ENCODE measurements at places on chromosomes 1 and 21.

DNA sequence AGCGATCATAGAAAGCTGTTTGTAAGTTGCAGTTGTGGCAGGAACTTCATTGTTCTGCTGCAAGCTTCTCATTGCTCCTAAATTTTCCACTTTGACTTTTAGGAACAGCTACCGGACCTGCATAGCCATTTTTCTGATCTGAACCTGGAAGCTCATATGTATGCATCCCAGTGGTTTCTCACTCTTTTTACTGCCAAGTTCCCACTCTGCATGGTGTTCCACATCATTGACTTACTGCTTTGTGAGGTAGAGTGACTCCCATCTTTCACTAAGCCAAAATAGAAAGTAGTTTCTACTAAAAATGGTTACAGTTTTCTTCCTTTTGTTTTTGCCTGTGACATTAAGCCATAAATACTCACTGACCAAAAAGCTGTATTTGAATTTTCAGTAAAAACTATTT is 254.2 kb downstream of the GPR52 start:
- no peak for DNase-seq

DNA sequence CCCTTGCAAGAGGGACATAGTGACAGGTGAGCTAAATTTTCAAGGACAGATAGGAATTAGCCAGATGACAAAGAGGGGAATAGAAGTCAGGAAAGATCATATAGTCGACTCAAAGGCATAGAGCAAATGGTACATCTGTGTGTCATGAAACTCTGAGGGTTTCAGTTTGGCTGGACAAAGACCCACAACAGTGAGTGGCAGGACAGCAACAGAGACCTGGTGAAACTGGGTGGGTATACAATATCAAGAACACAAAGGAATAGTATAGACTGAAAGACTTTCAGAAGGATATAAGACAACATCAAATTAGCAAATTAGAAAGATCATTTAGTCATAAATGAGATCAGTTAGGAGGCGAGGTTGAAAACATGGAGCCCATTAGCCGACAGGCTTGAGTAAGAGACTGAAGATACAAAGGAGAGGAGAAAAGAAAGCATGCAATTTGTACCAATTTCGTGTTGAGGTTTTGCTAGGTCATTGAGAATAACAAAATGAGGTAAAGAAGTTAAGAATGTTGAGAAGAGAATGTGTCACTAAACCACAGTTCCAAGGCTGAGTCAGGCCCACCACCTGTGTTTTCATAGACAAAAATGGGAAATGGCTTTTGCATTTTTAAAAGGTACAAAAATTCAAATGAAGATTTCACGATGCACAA is 213.8 kb downstream of the HHIPL2 start:
- DNase-seq: no peak

DNA sequence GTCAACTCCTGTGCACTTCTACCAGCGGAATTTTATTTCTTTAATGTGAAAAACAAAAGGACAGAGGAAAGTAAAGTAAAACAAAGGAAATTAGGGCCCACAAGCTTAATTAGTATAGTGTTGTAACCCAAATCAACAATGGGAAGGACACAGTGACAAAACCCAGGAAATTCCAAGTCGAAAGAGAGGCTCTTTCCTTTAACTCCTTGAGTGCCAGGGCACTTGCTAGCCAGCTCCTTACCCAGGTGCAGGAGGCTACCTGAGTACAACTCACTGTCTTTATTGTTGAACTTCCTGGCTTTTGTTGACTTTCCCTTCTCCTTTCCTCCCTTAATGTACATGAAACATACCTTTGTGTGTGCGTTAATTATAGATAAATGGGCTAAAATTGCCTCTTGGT is 55.0 kb downstream of the PEX14 start:
- DNase-seq: no peak

- no peak for DNase-seq
Observed at GRCh38 chr1:87961992-87962391, 633.3 kb downstream of the LMO4 start.

- no peak for DNase-seq
Observed at GRCh38 chr1:8238141-8239038, 79.5 kb upstream of the SLC45A1 start.

DNA sequence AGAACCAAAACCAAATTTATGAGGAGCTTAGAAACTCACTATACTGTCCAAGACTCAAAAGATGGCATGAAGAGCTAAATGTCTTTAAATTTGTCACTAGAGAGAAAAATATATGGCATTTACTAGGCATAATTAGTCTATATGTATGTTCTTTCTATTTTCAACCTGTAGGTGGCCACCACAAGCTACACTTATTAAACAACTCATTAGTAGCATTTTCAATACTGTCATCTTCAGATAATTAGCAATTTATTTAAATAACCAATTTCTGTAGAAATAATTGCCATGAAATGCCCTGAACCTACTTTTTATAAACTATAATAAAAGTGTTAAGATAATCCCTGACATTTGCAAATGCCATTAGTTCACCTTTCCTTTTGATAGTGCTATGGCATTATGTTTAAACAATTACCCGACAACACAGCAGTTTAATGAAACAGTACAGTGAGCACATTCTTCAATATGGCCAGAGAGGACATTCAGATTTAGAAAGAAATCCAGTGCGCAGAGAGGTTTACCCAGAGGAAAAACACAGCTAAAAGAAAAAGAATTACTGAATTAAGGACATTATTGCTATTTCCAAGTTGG is 522.5 kb downstream of the PTBP2 start:
- no peak for DNase-seq

DNA sequence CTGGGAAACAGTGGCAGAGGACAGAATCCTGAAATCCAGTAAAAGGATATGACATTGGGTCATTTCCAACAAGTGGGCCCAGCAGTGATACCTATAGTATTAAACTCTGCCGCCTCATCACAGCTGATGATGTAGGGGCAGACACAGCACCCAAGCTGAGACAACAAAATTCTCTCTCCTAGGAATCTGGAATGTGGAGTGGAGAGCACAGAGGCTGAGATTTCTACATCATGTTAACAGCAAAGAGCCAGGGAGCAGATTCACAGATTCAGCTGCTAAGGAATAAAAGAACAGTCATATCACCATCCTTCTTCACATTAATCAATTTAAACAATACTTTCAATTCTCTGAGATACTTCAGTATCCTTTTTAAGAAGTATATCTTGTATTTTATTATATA is 61.9 kb downstream of the CRP start:
- DNase-seq: no peak

GRCh38 chr1:18139198-18139981 is 31.8 kb downstream of the IGSF21 start:
- DNase-seq: no peak

- no peak for DNase-seq
Observed at GRCh38 chr1:156122519-156123355, 8.2 kb downstream of the LMNA start.

- no peak for DNase-seq
Observed at GRCh38 chr1:99751877-99752504, 14.4 kb downstream of the FRRS1 start.

- no peak for DNase-seq
Observed at GRCh38 chr1:232999956-233000625, 49.7 kb downstream of the NTPCR start.

DNA sequence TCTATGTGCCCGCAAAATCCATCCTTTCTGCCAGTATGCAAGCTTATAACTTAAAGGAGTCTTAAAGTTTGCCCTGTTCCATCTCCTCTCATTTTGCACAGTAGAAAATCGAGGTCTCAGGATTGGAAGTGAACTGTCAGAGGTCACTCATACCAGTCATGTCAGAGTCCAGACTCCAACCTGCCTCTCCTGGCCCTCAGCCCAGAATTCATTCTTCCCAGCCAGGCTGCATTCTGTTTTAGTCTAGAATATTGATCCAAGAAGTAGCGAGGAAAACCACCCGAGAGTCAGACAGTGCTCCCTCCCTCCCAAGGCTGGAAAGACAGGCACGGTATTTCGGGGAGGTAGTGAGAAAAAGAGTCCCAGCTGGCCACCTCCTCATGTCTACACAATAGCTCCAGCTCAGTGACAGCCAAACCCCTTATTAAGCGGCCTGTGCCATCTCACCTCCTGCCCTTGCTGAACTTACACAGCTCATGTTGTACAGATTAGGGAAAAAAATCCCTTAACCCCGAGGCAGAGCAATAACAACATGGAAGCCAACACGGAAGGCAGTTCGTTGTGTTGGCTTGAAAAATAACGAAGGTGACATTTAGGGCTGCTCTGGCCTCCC is 89.4 kb downstream of the OMA1 start:
- DNase-seq: no peak

GRCh38 chr1:44786841-44787426 is 1.0 kb downstream of the BEST4 start:
- no peak for DNase-seq

DNA sequence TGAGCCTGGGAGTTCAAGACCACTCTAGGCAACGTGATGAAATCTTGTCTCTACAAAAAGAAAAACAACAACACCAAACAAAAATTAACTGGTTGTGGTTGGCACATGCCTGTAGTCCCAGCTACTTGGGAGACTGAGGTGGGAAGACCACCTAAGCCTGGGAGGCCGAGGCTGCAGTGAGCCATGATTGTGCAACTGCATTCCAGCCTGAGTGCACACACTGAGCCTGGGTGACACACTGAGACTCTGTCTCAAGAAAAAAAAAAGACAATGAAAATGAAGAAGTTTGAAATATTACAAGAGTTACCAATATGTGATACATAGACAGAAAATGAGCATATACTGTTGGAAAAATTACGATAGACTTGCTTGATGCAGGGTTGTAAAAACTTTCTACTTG is 31.9 kb downstream of the PDC start:
- no peak for DNase-seq

GRCh38 chr1:150176593-150176992 is 26.9 kb downstream of the PLEKHO1 start:
- no peak for DNase-seq

- DNase-seq: no peak
Observed at GRCh38 chr1:154190550-154190949, 1.4 kb downstream of the TPM3 start.

DNA sequence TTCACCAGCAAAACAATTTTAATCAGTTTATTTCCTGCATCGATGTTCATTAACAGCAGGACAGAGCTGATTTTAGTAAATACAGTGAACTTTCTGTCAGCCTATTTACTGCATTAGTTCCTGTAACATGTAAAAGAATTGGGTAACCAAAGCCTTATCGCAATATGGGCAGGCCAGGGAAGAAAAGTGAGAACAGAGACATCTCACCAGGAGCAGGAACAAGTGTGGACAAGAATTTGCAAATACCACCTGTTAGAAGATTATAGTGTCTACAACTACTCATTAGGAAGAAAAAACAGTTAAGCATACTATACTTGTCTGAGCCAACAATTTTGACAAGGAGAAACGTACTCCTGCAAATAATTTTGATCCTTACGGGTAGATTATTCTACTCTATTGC is 1293.9 kb downstream of the PLA2G4A start:
- DNase-seq: no peak

- DNase-seq: no peak
Observed at GRCh38 chr1:207064561-207064960, 11.5 kb downstream of the PFKFB2 start.

GRCh38 chr1:10431070-10431730 is 967 bp downstream of the CENPS start:
- DNase-seq: no peak

- no peak for DNase-seq
Observed at GRCh38 chr1:231810415-231810814, 183.8 kb downstream of the DISC1 start.

- DNase-seq: no peak
Observed at GRCh38 chr1:167463875-167464575, 54.3 kb downstream of the CD247 start.

- no peak for DNase-seq
Observed at GRCh38 chr1:158611916-158612315, 6.8 kb downstream of the OR10Z1 start.

Data from activated CD8-positive, alpha-beta memory T cell treated with anti-CD3 and anti-CD28 coated beads for 1 hour (primary cell).